ENCODE measurements at places on chromosomes 3 and 15. TPM values are rescaled to one million over a fixed set of nuclear protein-coding genes. Genes with fewer than 3 reads are reported as not detected.

ZKSCAN7 gene
- total RNA-seq = 0.61 TPM

AKAP13 gene
- 79.0 TPM for total RNA-seq

DNA sequence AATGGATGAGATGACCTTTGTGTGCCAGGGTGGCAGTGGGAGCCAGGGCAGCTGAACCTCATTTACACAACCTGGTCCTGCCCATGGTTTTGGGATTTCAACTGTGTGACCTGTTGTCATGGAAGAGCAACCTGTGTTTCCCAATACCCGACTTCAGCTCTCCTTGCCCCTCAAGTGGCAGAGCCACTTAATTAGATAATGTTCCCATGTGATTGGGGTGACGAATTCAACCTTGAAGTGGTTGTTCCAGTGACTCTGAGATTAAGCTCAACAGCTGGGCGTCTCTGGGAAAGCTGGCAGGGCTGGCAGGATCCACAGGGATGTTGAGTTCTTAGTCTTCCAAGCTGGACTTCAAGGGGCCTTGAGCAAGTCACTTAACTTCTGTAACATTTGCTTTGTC, 71.0 kb downstream of the THSD4 start:
- no peak for DNase-seq

- DNase-seq = no peak
Measured at GRCh38 chr3:196604548-196604947, 34.9 kb upstream of the NRROS start.

- no peak for DNase-seq
Measured at GRCh38 chr15:52397118-52397517, 101.5 kb upstream of the MYO5C start.

DNA sequence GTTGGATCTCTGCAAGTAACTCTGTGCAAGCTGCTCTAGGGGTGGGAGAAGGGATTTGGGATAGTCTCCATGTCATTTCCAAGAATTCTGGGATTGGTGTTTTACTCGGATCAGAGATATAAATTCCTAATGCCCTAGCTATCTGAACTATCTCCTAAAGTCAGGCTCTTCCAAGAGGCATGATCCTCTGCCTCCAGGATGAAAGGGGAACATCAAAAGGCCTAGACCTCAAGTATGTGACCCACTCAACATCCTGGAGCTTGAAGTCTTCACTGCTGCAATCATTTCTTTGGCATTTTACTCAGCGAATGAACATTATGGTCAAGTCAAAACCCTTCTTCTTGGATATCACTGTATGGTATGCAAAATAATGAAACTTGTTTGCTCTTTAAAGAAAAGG, 104.5 kb downstream of the CEMIP start:
- no peak for DNase-seq

All from esophagus squamous epithelium (tissue), 5 donors.